Cerebellum (tissue), 4 donors: ENCODE measurements at places on chromosomes 13 and 19.
A peak's percentile ranks its signal among the peaks of the same experiment; 100 is the strongest.

DNA sequence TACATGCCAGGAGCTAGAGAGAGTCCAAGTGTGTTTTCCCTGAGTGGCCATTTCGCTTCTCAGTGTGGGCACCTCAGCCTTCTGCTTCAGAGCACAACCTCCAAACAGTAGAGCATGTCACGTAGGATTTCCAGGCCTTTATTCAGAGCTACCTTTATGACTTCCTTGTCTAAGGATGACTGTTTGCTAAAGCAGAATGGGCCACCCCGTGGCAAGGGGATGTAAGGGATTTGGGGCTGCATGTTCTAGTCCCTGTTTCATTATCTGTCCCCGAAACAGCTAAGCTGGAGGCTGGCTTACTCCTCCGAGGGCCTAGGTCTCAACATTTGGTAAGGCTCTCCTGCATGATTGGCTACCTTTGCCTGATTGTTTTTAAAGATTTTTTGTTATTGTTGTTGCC lies 6.0 kb downstream of the RNASEH2B start:
- no peak for DNase-seq

- no peak for DNase-seq
These were observed 91.2 kb downstream of the ZNF254 start for GRCh38 chr19:24178207-24178606.

GRCh38 chr13:72295153-72295552 lies 428.1 kb upstream of the DACH1 start:
- DNase-seq = no peak

GRCh38 chr19:22901431-22902130 lies 69.5 kb downstream of the ZNF723 start:
- no peak for DNase-seq

DNA sequence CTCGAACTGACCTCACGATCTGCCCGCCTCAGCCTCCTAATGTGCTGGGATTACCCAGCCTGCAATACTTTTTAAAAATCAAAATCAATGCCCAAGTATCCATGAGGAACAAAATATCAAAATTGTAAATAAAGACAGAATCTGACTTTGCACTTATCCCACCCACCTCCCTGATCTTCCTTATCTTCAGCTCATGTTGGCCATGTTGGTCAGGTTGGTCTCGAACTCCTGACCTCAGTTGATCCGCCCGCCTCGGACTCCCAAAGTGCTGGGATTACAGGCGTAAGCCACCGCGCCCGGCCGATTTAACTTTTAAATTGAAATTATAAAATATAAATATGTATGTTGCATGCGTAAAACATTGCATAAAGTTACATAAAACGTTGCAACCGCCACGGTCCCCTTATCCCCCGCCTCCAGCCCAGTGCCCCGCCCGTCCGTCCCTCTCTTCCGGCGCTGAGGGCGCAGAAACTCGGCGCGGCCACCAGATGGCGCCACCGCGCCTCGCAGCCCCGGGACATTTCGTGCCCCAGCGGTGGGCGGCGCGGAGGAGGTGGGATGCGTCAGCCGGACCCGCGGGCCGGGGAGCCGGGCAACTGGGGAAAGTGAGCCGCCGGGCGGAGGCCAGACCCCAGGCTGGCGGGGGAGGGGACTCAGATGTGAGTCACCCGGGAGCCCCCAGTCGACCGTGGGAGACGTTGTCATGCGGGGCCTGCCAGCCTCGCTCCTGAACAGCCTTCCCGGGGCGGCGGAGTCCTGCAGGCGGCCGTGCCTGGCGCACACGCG lies 1.5 kb upstream of the GADD45B start:
- peak; percentile 88 for DNase-seq

- DNase-seq = no peak
These were observed 11.9 kb downstream of the PDCD2L start for GRCh38 chr19:34416021-34416545.

- no peak for DNase-seq
These were observed 305.9 kb downstream of the KLF5 start for GRCh38 chr13:73364736-73365135.

DNA sequence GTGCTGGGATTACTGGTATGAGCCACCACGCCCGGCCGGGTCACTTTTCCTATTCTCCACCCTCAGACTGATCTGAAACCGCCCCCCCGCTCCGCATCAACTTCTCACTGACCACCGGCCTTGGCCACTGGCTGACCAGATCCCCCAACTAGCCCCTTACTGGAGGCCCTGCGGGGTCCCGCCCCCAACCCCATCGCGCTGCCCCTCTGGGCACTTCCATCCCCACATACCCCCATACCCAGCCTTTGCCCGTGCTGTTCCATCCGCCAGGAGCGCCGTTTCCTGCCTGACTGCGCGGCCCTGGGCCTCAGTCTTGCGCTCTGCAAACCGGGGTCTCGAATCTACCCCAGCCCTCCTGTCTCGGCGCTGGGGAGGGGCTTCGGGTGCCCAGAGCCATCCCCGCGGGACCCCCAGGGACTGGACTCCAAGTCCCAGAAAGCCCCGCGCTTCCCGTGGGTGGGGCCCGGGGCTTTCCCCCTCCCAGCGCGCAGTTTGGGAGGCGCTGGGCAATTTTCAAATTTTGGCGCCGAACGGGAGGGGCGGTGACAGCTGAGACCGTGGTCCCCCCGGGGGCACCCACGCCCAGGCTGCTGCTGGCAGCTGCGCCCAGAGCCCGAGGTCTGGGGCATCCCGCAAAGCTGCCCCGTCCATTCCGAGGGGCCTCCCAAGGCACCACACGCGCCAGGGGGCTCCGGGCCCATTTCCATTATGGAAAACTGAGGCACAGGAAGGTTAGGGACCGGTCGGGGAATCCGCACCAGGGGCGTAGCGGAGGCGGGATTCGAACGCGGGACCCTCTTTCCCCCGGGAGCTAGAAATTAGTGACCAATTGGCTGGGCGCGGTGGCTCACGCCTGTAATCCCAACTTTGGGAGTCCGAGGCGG lies 5.2 kb upstream of the LMNB2 start:
- peak; percentile 74 for DNase-seq

- DNase-seq = no peak
These were observed 2.2 kb upstream of the RAB11B start for GRCh38 chr19:8387688-8388611.

- peak; percentile 72 for DNase-seq
These were observed 16.0 kb downstream of the CSNK1G2 start for GRCh38 chr19:1956868-1957492.

DNA sequence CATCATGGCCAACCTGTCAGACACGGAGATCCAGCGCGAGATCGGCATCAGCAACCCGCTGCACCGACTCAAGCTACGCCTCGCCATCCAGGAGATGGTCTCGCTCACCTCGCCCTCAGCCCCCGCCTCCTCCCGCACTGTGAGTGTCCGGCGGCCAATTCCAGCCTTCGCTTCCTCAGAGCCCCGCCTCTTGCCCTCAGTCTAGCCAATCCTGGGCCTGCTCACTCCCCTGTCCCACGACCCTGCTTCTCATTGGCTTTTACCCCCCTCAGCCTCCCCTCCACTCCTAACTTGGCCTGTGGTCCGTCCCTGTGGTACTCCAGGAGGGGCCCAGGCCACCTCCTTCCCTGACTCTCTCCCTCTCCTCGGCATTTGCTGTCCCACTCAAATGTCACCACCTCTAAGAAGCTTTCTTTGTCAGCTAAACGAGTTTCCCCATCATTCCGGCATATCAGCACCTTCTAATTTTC lies 12.3 kb downstream of the HRC start:
- peak; percentile 97 for DNase-seq
